ENCODE measurements at places on chromosomes 4 and X.

DNA sequence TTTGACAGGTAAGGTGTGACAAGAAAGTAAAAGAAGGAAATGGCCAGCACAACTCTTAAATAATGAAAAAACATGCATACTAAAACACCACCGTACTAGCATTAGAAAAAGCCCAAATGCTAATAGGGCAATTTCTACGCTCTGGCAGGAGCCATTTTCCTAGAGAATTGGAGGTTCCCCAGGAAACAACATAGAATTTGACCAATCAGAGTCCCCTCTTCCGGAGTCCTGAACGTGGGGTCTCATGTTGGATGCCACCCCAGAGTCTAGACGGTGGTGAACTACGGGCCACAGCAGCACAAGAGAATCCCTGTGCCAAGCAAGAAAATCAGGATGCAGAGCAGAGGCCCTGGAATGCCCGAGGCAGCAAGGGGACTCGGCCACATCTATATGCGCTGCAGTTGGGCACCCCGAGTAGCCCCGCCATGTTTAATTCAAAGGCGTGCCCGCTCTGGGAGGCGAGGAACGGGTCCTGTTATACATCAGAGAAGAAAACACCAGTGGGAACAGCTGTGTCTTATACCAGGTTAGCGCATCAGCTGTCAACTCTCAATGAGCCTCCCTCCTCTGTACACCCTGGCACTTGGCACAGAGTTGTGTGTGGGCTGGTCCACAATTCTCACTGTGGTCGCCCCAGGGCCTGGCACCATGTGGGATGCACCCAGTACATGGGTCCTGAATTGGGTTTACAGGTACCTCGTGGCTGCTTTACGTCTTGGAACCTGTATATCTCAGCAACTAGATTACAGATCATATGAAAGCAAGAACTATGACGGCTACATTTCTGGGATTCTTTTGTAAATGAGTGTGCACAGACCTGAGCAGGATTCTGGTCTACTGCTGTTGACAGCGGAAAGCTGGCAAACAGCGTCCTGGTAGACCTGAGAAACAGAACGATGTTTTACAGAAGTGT lies 52.1 kb downstream of the SEL1L3 start:
- no peak for DNase-seq

DNA sequence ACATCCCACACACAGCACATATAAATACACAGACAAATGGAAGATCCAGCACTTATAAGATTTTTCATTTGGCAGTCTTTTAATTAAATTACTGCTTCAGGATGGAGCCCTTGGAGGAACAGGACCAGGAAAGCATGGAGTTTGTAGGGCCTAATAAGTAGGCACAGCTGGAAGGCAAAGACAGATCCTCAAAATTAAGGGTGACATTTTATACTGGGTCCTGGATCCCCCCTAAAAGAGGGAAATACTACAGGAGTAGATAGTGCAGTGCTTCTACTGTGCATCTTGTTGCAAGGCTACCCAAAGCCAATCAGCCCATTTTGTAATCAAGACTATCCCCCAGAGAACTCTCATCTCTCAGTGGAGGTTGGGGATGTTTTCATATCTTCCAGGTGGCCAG lies 1860.7 kb upstream of the PCDH10 start:
- DNase-seq, result no peak

GRCh38 chrX:66042307-66043077 lies 2.6 kb upstream of the VSIG4 start:
- DNase-seq, result no peak

GRCh38 chr4:66906314-66906713 lies 639.0 kb downstream of the CENPC start:
- no peak for DNase-seq

- no peak for DNase-seq
Observed at GRCh38 chrX:47687263-47687662, 28.3 kb upstream of the UXT start.

DNA sequence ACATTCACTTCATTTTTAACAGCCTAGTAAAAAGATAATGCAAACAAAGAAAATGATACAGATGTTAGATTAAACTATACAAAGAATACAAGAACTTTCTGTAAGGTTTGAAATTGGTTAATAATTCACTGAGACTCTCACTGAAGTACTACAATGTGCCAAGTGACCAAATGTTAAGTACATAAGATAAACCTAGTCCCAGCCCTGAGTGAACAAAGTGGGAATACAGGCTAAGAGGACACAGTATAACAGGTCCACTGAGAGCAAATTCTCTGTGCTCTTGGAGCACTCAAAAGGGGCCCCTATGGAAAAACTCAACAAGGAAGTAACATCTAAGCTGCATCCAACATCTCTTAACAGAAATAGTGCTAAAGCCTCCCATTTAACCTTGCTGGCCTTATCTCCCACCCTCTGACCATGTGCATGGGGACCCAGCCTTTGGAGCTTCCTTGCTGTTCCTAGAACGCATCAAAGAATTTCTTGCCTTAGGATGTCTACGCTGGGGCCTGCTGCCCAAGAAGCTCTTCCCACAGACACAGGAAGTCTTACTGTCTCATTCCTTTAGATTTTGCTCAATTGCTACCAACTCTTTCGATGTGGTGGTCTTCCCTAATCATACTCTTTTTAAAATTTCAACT lies 113.4 kb downstream of the ZAR1 start:
- no peak for DNase-seq

DNA sequence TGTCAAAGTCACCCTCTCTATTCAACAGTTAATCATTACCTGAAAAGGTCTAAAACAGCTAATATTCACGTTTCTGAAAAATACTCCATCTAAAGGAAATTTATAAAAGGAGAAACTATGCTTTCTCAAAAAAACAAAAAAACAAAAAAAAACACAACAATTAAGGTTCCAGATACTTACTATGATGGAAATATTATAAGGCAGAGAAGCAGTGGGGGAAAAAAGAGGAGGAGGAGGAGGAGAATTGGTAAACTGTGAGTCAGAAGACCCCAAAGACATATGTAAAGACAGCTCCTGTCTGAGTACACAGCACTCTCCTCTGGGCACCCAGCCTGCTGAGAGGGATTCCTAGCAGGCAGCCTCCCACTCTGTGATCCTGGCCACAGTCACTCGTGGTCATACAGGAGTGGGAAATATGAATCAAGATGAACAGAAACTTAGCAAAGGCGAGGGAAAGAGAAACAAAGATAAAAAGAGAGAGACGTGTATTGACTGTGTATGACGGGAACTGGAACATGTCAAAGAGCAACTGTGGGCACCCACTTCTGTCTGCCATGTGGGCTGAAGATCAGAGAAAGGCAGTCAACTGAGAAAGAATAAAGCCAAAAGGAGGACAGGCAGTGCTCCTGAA lies 12.5 kb downstream of the KLHL15 start:
- peak; percentile 4 for DNase-seq

GRCh38 chr4:9925750-9926439 lies 95.4 kb downstream of the SLC2A9 start:
- no peak for DNase-seq

GRCh38 chr4:122701061-122701460 lies 31.4 kb upstream of the BBS12 start:
- DNase-seq, result no peak

GRCh38 chr4:18042754-18043153 lies 21.2 kb upstream of the LCORL start:
- DNase-seq, result no peak
